ENCODE measurements at places on chromosomes 5 and 9.
A peak's percentile ranks its signal among the peaks of the same experiment; 100 is the strongest.

DNA sequence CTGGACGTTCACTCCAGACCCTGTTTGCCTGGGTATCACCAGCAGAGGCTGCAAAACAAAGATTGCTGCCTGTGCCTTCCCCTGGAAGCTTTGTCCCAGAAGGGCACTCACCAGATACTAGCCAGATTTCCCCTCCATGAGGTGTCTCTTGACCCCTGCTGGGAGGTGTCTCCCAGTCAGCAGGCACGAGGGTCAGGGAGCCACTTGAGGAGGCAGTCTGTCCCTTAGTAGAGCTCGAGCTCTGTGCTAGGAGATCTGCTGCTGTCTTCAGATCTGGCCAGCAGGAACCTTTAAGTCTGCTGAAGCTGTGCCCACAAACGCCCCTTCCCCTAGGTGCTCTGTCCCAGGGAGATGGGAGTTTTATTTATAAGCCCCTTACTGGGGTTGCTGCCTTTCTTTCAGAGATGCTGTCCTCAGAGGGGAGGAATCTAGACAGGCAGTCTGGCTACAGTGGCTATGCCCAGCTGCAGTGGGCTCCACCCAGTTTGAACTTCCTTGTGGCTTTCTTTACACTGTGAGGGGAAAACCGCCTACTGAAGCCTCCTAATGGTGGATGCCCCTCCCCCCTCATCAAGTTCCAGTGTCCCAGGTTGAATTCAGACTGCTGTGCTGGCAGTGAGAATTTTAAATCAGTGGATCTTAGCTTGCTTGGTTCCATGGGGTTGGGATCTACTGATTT, 253.9 kb downstream of the SPATA31D1 start:
- DNase-seq, result no peak

- DNase-seq, result no peak
These were observed 58.3 kb downstream of the FBXL7 start for GRCh38 chr5:15558240-15558639.

DNA sequence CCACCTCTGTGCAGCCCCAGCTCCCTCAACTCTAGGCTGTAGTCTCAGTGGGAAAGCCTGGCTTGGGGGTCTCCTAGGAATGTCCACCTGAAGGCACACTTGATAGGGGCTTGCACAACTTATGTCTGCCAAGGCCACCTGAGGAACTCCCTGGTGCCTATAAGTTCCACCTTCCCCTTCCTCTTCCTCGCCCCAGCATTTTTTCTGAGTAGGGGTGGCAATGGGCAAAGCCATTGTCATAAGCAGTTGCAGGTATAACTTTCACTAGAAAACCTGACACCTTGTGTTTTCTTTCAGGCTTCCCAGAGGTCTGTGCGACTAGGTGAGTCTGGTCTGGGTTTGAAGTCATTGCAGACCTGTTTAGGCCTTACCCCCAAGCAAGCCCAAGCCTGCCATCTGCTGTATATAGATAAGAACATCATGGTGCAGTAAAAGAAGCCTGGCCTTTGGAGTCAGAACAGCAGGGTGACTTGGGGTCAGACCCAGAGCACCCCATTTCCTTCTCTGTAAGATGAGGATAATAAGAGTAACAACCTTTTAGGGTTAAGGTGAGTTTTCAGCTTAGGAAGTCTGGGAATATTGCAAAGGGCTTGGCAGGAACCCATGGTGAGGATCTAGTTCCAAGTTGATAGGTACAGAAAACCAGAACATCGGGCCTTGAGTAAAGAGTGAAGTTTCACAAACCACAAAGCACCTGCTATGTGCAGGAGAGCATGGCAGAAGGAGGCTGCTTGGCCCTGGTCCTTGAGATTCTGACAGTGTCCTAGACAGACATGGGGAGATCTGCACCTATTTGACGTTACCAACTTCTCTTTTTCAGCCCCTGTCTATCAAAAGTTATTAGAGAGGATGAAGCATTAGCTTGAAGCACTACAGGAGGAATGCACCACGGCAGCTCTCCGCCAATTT, 33.8 kb downstream of the TGFBI start:
- no peak for DNase-seq

DNA sequence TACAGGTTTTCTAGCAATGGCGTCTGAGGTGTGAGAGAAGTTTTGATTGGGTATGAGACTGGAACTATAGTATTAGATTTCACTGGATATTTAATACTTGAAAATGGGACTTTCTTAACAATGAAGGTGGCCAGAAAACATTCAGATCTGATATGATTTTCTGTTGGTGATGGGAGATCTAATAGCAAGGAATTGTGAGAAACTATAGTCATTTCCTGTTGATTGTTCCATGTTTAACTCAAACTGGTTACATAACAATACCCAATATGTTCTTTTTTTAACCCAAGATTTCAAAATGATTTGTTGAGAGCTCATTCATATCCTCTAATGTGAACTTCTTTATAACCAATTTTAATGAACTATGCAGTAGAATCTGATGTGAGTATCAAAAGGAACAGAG, 793.2 kb upstream of the RGMB start:
- DNase-seq, result no peak

DNA sequence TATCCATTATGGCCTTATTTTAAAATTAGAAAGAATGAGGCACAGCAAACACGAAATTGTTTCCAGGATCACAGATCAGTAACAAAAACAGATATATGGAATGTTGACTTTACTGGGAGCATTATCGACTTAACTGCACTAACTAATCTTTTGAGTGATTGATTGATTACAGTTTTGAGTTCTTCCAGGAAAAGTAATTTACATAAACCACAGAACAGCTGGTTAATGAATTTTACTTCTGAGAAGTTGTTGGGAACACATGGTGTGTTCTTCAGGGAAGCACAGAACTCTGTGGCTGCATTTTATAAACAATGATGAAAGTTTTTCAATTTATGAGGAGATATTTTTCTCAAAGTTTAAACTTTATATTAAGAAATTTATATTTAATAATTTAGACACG, 802.4 kb upstream of the ACO1 start:
- DNase-seq, result no peak

GRCh38 chr9:113463418-113464285, at the start of gene RGS3:
Gene RGS3, plus strand, starts transcription at chr9:113463727. Its CDS starts 76 bp downstream, at chr9:113463803.
- peak; percentile 76 for DNase-seq

GRCh38 chr9:28779243-28779642, 1206.0 kb upstream of the C9orf72 start:
- no peak for DNase-seq

- peak; percentile 31 for DNase-seq
These were observed 21.8 kb upstream of the ANKRD18A start for GRCh38 chr9:38641985-38642864.

- no peak for DNase-seq
These were observed 23.2 kb upstream of the RNF20 start for GRCh38 chr9:101510459-101510858.

- no peak for DNase-seq
These were observed 342.6 kb downstream of the MAN2A1 start for GRCh38 chr5:110032376-110032775.

DNA sequence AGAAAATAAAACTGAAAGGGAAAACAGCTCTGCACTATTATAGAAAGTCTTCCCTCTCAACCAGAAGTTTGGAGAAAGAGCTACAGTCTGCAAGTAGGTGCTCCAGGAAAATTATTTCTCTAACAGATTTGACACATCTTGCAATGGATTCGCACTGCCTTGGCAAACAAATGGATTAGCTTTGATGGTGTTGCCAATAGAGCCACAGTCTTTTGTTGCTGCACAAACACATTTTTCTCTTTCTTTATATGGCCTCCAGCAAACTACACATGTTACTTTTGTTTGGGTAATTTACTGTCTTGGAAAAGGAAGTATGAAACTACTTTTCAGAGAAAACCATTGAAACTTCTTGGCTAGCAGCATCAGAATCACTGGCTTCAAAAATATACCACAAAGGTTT, 523.1 kb downstream of the EFNA5 start:
- no peak for DNase-seq

- peak; percentile 86 for DNase-seq
These were observed 4.1 kb downstream of the MRPS2 start for GRCh38 chr9:135504262-135505243.

- no peak for DNase-seq
These were observed 93.7 kb downstream of the C9orf152 start for GRCh38 chr9:110114086-110114858.

DNA sequence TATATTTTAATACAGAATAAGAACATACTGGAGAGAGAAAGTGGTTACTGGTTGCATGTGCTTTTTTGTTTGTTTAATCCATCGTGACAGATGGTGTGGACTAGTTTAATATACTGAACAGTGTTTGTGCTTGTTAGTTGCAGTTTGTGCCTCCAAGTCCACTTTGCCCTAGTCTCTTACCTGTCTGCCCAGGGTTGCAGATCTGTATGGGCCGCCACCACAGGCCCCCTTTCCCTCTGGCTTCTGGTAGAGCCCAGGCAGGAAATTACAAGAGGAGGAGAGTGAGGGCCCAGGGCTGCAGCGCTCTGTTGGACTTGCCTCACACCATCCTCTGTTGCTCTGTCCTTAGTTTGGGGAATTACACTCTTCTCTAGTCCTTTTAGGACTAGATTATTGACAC, 166.4 kb downstream of the KDM4C start:
- DNase-seq, result no peak

DNA sequence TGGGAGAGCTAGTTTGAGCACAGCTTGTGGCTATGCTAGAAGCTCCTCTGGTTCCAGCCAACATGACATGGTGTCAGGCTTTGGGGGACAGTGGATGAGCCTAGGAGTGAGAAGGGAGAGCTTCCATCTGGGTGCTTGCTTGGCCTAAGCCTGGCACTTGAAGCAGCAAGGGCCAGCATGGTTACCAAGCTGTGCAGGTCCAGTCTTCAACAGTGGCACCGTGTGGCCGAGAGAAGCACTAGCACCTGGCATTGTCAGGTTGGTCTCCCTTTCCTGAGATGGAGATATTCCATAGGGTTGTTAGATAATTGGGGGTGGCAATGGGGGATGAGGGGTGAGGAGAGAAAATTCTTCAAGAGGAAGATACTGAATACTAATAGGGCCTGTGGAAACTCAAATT, 261.9 kb downstream of the PBX3 start:
- no peak for DNase-seq

GRCh38 chr5:97528941-97529340, 345.9 kb upstream of the RIOK2 start:
- DNase-seq, result no peak

DNA sequence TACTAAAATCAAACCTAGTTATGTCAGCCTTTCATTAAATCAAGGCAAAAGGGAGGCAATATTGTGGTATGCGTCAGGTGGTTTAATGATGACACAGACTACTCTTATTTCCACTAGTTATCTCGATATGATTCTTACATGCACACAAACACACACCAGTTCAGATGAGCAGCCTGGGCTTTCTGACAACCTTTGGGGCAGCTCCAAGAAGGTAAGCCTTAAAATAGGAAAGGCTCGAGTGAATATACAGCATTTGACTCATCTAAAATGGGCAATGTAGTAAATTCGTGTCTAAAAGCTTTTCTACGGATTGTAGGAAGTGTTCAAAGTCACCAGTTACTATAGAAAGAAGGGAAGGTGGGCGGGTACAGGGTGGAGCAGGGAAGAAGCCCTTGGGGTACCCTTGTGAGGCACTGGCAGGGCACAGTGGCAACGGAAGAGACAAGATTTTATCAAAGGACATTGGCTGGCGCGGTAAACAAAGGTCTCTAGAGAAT, 1.9 kb downstream of the ANKH start:
- DNase-seq, result no peak

GRCh38 chr5:38046103-38046502, 206.3 kb upstream of the GDNF start:
- DNase-seq, result no peak

DNA sequence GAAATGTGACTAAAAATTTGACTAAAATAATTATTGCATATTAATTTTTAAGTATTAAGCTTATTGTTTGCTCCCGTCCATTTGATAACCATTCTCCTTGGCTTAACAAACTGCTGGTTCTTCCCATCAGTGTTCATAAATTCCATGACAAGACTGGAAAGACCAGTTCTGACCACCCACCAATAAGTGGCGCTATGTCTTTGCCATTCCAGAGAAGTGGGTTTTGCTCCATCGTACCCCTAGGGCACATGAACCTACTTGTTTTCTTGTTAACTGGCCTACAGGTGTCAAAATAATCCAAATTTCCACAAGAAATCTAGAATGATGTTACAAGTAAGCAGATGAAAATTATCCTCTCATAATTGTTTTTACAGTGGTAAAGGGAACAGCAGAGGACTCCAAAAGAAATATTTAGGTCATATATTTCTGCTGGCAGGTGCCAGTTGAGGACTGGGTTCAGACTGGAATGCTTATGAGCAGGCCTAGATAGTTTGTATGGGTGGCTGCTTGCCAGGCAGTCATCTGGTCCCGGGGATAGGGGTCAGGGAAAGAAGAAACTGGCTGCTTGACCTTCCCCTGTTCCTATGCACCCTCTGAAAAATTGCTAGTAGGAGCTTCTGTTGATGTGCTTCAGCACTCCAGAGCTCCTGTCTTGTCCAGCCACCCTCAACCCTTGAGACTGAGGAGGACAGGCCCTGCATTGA, 283.1 kb upstream of the ADAMTSL1 start:
- DNase-seq, result no peak

GRCh38 chr5:42495914-42496313, 72.7 kb downstream of the GHR start:
- no peak for DNase-seq

- no peak for DNase-seq
These were observed 4.5 kb downstream of the PDE6A start for GRCh38 chr5:149940077-149940574.

DNA sequence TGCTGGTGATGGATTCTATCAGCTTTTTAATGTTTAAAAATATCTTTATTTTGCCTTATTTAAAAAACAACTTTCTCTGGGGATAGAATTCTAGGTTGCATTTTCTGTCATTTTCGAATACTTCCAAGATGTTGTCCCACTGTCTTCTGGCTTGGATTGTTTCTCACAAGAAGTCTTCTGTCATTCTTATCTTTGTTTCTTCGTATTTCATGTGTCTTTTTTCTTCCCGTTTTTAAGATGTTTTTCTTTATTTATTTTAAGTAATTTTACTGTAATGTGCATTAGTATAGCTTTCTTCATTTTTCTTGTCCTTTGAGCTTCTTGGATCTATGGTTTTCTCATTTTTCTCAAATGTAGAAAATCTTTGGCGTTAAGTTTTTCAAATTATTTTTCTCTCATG, 19.1 kb downstream of the STX17 start:
- DNase-seq, result no peak

GRCh38 chr9:133823189-133824105, 85.3 kb upstream of the SARDH start:
- no peak for DNase-seq

DNA sequence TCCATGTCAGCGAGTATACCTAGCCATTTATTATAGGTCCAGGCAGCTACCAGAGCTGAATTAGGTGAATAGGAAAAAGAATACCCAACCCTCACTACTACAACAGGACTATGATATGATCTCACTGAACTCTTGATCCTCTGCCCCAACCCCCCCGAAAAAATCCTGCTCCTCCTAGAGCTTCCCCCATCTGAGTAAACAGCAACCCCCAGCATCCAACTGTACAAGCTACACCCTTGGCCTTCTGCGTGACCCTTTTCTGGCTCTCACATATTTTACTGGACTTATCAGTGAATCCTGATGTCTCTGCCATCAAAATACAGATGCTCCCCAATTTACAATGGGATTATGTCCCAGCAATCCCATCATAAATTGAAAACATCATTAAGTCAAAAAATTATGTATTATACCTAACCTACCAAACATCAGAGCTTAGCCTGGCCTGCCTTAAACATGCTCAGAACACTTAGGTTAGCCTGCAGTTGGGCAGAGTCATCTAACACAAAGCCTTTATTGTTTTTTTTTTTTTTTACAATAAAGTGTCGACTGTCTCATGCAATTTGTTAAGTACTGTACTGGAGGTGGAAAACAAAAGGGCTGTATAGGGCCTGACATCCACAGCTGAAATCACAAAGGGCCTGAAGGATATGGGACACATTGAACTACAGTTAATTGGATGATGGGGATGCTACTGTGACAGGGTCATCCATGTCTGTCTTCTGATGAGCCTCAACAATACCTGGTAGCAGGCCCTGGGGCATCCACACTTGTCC, 128.9 kb upstream of the ERCC6L2 start:
- DNase-seq, result no peak
